ENCODE measurements at places on chromosomes 13 and 19.

DNA sequence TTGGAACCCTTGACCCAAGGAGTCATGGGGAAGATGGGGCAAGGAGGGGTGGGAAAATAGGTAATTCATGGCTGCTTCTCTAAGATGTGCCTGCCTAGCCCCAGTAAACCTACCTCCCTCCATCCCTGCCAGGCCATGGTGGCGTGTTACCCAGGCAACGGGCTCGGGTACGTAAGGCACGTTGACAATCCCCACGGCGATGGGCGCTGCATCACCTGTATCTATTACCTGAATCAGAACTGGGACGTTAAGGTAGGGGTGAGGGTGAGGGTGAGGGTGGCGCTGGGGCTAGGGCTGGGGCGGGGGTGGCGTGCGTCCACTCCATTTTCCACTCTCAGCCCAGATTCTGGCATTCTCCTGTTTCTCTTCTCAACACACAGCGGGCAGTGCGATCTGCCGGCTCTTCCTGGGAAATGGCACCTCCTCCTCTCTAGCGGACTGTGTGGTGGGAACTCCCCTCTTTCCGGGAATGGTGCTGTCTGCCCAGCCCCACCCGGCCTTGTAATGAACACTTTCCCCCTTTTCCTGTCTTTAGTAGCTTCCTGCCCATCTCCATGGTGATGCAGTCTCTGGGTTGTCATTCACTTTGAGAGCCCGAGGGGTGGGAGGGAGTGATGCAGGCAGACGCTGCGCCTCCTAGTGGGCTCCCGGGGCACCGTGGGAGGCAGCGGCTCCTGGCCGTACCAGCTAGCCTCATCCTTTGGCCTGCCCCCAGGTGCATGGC lies 7.6 kb downstream of the EGLN2 start:
- peak; percentile 89 for DNase-seq

DNA sequence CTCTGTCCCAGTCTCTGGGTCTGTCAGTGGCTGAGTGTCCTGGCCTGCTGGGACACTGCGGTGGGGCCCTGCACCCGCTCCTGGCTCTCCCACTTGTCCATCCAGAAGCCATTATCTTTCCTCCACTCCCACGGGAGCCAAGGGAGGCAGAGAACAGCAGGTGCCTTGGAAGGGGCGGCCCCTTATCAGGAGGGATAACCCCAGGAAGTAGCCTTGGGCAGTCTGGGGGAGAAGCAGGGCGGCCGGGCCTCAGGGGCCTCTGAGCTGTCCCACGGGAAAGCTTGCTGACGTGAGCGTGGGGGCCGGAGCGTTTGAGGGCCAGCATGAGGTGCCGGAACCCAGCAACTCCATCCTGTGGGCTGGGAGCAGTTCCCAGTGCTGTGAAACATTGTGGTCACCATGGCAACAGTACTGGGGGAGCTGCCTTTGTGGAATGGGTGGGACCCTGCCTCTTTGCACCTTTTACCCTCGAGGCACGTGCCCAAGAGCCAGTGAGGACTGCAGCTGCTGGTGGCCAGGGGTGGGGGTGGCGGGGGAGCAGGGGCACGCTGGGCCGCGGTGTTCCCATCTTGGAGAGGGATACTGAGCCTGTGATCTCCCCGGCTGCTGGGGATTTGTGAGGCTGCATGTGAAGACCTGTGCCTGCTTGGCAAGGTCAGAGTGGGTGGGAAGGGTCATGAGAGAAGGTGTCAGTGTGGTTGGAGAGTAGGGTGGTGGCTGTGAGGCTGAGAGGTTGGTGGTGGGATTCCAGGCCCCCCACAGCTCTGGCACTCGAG lies 20.9 kb downstream of the KLHL26 start:
- no peak for DNase-seq

GRCh38 chr13:106540613-106541012 lies 5.2 kb upstream of the EFNB2 start:
- no peak for DNase-seq

GRCh38 chr19:18639706-18640243 lies 2.9 kb downstream of the KLHL26 start:
- no peak for DNase-seq

- no peak for DNase-seq
These were observed 32.2 kb upstream of the RANBP3 start for GRCh38 chr19:6010107-6010506.

GRCh38 chr13:25432691-25433090 lies 60.9 kb downstream of the ATP8A2 start:
- DNase-seq: no peak

All from T-helper 2 cell (primary cell).